Fibroblast of villous mesenchyme (primary cell): ENCODE measurements at places on chromosomes 13 and 19.

DNA sequence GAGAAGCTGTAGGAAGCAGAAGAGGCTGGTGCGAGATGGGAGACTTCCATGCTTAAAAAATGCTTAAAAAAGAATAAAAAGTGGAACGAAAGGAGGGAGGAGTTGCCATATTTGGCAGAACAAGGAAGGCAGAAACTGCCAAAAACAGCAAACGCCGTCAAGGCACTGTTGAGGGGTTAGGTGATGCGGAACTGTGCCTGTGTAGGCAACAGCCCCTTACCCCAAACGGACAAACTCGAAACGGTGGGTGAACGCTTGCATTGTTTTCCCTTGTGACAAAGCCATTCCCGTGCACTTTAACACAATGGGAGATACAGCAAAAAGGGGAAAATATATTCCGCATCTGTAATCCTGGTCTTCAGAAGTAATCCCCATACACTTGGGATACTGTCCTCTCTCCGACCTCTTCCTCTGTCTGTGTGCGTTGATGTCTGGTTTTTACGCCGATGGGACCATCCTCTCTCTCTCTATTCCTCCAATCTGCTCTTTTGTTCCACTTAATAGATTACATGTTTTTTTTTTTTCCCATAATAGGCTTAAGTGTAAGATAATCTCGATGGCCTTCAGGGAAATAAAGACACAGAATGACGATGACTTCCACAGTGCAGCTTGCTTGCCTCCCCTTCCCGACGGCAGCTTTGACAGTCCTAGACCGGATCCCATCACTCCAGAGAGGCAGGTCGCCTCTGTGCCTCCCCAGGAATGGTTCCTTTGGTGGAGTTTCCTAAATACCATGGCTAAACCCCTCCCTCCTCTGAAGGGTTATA is 132.7 kb upstream of the RNF113B start:
- no peak for DNase-seq

- no peak for DNase-seq
Observed at GRCh38 chr13:96474181-96474557, 384.3 kb downstream of the HS6ST3 start.

DNA sequence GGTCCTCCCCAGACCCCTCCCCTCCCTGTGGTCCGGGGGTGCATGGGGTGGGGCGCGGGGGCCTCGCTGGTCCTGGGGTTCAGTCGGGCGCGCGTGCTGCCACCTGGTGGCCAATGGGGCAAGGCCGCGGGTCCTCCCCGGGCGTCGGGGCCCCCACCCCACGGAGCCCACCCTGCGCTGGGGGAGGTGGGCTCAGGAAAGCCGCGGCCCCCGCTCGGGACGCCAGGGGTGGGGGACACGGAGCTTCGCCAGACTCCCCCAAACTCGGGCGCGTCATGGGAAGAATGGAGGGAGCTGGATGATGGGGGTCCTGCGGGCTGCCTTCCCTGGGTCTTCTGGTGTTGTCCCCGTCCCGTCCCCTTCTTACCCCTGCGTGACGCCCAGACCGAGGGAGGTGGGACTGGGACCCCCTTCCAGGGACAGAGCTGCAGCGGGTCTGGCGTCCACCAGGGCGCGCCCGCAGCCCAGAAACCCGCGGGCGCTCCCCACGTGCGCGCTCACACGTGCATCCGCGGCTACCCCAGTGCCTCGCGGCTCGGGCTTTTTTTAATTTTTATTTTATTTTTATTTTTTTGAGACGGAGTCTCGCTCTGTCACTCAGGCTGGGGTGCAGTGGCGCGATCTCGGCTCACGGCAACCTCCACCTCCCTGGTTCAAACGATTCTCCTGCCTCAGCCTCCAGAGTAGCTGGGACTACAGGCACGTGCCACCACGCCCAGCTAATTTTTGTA is 19.8 kb upstream of the TCF3 start:
- peak; percentile 33 for DNase-seq

GRCh38 chr19:3119693-3120380 is 16.0 kb upstream of the GNA15 start:
- DNase-seq: no peak

DNA sequence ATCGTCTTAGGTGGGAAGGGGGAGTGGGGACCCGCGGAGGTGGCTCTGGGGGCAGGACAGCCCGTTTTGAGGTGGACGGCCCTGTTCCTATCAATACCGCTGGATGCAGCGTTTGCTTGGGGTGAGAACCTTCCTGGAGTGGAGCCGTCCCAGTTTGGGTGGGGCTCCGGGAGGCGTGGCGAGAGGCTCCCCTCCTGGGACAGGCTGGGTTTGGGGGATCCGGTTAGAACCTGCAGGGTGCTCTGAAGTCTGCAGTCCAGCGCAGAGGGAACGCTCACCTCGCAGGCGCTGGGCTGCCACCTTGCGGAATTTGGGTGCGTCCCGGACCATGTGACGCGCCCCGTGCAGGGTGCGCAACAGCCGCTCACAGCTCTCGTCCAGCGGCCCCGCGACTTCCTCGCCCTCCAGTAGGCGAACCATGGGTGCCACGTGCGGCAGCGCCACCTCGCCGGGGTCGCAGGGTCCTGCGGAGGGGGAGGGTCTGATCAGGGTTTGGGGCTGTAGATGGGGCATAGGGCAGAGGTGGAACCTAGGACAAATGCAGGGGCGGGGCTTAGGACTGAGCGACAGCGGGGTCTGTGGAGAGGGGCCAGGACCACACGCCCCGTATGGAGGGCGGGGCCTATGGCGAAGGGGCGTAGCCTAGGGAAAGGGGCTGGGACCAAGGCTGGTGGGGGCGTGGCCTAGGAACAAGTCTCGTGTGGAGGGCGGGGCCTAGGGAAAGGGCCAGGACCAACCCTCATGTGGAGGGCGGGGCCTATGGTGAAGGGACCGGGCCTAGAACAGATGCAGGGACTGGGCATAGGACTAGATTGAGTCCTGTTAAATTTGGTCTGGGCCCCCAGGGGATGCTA is 13.8 kb downstream of the SH2D3A start:
- DNase-seq: peak; percentile 67

DNA sequence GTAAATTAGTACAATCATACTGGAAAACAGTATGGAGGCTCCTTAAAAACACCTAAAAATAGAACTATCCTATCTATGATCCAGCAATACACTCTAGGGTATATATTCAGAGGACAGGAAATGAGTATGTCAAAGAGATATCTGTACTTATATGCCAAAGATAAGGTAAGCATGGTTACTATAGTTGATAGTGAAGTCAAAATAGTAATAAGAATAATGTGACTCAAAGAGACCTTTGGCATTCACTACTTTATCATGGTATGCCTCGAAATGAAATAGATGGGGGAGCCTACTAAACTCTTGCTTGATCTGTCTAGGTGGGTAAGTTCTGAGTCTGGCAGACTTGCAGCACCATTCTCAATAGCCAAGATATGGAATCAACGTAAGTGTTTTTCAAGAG is 30.3 kb downstream of the FXYD5 start:
- no peak for DNase-seq

DNA sequence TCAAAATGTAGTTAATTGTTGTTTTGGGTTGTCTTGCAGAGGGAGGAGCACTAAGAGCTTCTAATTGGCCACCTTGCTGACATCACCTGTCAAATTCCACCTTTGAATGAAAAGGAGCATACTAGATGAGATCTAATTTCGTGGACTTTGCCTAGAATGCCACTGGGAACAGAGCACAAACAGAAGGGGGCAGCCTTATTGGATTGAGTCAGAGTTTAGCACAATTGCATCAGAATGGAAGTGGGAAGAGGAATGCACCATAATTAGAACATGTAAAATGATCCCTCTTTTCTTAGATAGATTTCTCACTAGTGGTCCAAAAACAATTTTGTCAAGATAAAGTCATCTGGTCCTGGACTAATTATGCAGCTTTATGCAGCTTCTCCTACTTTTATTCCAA is 1552.2 kb downstream of the PCDH9 start:
- DNase-seq: peak; percentile 0

DNA sequence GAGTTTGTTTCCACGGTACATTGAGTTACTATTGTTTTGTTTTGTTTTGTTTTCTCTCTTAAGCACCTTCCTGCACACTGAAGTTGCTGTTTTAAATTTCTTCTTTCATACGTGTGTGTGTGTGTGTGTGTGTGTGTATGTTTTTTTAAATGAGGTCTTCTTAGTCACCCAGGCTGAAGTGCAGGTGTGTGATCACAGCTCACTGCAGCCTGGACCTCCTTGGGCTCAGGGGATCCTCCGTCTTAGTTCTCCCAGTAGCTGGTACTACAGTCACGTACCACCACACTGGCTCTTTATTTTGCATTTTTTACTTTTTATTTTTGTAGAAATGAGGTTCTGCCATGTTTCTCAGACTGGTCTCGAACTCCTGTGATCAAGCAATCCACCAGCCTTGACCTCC is 20.8 kb upstream of the ZNF429 start:
- no peak for DNase-seq

DNA sequence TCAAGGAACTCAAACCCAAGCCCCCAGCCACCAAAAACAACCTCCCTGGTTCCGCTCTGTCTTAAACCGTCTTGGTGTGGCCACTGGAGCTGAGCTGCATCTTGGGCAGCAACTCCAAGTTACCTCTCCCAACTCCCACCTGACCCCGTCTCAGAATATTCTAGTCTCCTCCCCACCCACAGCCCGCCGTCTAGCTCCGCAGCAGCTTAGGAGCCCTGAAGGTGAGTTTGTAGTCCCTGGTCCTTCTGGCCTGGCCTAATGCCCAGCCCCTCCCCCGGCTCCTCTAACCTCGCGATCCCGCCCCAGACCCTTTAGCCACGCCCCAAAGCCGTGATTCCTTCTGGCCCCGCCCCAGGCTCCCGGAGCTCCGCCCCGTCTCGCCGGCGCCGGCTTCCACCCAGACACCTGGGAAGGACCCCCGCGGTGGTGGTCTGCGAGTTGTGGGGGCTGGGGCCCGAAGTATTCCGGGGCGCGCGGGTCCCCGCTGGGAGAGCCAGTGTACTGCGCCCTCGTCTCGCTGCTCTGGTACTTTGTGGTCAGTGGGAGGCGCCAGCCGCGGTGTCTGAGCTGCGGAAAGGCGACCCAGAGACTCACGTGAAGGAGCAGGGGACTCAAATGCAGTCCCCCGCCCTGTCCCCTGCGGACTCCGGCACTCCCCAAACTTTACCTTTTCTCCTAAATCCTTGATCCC is 2.5 kb upstream of the LHB start:
- peak; percentile 68 for DNase-seq

DNA sequence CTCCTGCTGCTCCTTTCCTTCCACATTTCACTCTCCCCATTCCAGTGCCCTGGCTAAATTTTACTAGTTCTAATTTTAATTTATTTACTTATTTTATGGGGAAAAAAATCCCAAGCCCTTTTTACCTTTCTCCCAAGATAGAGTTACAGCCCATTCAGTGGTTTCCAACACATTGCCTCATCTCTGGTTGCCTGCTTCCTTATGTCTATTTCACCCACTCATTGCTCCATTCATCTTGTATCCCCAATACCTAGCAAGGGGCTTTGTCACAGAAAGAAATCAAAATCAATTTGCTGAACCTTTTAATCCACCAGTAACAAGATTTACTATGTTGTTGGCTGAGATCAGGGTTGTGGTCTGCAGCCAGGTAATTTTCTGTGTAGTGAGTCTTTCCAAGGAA is 55.9 kb downstream of the LHFPL6 start:
- no peak for DNase-seq

DNA sequence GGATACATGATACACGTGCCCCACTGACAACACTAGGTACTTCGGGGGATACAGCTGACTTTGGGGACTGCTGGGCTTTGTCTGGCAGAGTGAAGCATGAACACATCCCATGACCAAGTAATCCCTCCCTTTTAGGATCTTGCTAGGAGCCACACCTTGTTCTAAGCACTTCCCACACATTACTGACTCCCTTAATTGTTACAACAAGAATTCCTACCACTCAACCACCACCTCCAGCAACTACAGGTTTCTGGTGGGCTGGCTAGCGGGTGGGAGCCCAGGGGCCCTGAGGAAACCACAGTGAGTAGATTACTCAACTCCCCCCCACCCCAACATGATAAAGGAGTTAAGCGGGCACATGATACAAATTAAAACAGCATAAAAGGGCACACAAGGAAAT is 7.2 kb upstream of the SLC35E1 start:
- DNase-seq: no peak

DNA sequence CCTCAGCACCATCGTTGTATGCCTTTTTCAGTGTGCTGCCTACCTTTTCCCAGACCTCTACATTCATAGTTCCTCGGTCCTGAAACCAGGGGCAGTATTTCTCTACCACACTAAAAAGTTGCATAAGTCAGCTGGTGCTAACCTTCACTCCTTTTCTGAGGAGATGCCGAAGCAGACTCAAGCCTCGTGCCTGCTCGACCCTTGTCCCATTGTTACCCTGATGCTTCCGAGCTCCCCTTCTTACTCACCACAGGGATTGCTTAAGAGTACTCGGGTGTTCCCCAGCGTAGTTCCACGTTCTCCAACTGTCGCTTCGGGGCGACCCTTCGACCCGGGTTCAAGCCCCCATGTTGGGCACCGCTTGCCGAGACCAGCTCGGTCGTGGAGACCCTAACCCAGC is 19.0 kb upstream of the IL17D start:
- peak; percentile 40 for DNase-seq

GRCh38 chr19:22545751-22546150 is 88.4 kb upstream of the ZNF492 start:
- DNase-seq: no peak

DNA sequence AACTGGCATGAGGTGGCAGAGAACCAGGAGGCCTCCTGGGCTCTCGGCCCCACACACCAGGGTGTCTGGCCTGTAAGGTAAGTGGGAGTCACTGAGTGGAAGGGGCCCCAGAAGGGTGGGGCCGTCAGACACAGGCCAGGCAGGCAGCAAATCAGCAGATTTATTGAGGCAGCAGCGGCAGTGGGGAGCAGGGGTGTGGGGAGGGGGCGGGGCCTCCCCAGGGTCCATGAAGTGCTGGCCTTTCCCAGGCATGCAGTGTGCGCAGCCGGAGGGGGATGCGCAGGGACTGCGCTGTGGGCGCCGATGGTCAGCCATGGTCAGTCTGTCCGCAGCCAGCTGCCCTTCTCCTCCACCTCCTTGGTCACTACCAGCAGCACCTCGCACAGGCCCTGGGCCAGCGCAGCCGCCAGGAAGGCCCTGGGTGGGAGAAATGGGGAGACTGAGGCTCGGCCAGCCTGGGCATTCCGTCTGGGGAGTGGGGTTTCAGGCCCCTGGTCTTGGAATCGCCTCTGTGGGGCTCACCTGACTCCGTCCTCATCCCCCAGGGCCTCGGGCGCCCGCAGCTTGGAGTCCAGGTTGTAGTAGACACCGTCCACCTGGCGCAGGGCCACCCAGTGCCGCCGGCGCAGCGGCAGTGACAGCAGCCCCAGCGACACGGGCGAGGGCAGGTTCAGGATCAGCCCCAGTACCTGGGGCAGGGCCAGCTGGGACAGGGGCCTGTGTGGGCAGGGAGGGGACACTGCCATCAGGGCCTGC is 5.0 kb downstream of the JOSD2 start:
- DNase-seq: no peak

DNA sequence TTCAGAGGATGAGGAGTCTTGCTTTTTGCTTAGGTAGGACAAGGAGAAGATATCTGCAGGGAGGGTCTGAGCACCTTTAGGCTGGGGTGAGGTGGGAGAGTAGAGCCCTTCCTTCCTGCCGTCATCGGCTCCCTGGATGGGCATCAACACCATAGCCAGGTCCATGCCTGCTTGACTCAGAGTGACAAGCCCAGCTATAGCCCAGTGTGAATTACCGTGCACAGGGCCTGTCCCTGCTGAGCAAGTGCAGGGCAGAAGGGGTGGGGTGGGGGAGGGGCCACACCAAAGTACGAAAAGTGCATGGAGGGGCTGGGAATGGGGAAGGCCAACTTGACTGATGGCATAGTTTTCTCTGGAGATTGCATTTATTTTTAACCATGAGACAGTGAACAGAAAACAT is 30.3 kb upstream of the RNF113B start:
- DNase-seq: peak; percentile 51
